Nucleus accumbens (tissue), 56 donors: ENCODE measurements at places on chromosomes 1 and 21.
A peak's percentile ranks its signal among the peaks of the same experiment; 100 is the strongest.

- no peak for DNase-seq
Observed at GRCh38 chr1:8152731-8153702, 126.9 kb upstream of the ERRFI1 start.

DNA sequence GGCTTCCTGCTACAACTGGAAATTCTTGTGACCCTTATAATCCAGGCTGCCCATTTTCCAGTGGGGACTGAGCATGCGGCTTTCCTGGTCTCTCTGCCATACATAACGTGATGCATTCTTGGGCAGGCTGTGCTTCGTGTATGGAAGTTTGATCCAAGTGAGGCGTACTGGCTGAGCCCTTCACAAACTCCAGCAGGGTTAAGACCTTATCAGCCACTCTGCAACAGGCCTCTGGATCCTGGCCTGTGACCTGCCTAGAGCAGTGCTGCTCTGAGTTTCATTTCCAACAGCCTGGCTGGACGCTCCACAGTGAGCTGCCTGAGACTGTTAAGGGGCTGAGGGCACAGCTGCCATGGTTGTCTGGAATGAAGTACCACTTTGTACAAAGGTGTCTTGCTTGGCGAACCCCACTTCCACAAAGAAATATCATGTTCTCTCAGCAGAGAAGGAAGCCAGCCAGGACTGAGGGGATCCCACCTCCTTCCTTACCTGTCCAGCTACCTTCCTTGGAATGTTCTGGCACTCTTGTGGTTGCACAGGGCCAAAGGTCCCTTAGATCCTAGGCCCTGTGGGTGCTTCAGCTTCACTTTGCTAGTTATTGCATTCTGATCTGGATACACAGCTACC lies 28.5 kb upstream of the XPR1 start:
- no peak for DNase-seq

- no peak for DNase-seq
Observed at GRCh38 chr1:44238660-44239059, 25.4 kb downstream of the DMAP1 start.

DNA sequence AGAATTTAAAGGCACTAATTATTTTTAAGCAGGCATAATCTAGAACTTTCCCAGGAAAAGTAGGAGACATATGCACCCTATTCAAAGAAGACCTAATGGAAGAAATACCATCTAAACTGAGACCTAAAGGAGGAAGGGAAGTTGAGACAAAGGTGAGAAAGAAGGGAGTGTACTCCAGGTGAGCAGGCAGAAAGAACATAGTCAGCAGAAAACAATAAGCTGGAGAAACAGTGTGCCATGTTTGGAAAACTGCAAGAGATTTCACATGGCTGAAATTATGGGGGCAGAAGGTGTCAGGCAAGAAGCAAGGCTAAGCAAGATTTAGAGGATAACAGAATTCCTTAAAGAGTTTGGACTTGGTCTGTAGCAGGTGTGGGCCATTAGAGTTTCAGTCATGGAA lies 167.0 kb upstream of the USP25 start:
- no peak for DNase-seq

- DNase-seq: no peak
Observed at GRCh38 chr21:33247599-33247998, 17.9 kb downstream of the IFNAR2 start.

DNA sequence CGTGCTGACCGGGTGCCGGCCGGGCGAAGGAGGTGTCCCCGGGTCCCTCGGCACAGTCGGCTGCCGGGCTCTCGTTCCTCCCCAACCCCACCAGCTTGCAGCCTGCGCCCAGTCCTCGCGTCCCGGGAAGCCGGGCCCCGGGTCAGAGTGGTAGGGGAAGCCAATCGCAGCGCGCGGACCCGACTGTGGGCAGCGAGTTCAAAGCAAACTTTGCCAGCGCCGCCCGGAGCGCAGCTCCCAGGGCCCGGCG lies 328 bp downstream of the MYCL start:
- no peak for DNase-seq

GRCh38 chr1:212414328-212415106 lies at the start of gene PACC1:
TSS of gene PACC1 (minus strand) at chr1:212414886. CDS start at chr1:212414757, 129 bp downstream.
- DNase-seq: peak; percentile 82

- peak; percentile 37 for DNase-seq
Observed at GRCh38 chr1:46394872-46395465, 852 bp downstream of the FAAH start.

DNA sequence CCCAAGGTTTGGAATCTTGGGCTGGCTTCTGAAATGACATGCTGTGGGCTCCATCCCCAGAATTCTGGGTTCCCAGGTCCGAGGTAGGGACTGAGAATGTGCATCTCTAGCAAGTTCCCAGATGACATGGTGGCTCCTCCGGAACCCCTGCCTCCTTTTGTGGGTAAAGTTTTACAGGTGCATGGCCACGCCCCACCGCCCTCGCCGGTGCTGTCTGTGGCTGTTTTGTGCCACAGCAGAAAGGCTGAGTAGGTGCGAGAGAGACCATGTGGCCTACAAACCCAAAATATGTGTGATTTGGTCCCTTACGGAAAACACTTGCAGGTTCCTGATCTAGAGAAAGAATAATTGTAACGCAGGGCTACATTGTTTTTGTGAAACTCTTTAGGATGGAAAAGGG lies 30.9 kb downstream of the SKI start:
- DNase-seq: no peak

GRCh38 chr1:36761113-36761512 lies 273.2 kb downstream of the GRIK3 start:
- no peak for DNase-seq

DNA sequence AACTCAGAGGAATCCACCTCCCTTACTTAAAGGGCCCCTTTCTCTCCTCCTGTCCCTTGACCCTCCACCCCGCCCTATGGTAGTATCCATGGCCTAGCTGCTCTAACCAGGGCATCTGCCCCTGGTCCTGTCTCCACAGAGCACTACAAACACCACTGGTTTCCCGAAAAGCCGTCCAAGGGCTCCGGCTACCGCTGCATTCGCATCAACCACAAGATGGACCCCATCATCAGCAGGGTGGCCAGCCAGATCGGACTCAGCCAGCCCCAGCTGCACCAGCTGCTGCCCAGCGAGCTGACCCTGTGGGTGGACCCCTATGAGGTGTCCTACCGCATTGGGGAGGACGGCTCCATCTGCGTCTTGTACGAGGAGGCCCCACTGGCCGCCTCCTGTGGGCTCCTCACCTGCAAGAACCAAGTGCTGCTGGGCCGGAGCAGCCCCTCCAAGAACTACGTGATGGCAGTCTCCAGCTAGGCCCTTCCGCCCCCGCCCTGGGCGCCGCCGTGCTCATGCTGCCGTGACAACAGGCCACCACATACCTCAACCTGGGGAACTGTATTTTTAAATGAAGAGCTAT lies 1.7 kb downstream of the BTG2 start:
- no peak for DNase-seq

DNA sequence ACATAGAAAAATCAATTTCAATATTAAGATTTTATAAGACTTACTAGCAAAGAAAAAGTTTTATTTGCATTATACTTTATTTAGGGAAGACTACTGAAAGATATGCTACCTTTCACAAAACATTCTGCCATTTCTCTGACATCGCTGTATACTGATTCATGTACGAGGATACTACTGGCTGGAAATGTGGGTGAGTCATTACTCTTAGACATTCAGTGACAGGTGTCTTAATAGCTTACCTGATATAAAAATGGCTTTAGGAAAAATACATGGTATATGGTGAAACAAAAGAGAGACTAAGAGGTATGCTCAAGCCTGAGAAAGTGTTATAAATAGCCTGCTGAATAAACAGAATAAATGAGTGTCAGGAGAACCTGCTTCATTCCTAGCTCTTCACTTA lies 73.0 kb upstream of the EXO1 start:
- no peak for DNase-seq

GRCh38 chr1:244466724-244467123 lies 5.7 kb downstream of the CATSPERE start:
- no peak for DNase-seq

GRCh38 chr1:247833601-247834000 lies 8.1 kb downstream of the OR11L1 start:
- no peak for DNase-seq

DNA sequence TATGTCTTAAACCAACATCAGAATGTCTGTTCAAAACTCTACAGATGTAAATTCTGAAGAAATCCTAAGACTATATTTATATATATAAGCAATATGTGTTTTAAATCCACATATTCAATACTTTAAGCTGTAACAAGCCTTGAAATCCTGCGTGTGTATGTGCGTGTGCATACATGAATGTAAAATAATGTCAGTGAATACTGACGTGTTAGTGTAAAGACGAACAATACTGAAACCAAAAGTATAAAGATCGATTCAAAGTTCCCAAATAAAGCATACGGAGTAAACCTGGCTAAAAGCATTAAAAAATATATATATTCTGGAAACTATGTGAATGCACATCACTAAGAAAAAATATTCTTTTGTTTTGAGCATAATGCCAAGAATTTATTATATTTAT lies 668.6 kb upstream of the NCAM2 start:
- DNase-seq: no peak

GRCh38 chr1:50783286-50783685 lies 176.8 kb downstream of the FAF1 start:
- no peak for DNase-seq

- no peak for DNase-seq
Observed at GRCh38 chr1:156097499-156098178, 15.4 kb upstream of the MEX3A start.

DNA sequence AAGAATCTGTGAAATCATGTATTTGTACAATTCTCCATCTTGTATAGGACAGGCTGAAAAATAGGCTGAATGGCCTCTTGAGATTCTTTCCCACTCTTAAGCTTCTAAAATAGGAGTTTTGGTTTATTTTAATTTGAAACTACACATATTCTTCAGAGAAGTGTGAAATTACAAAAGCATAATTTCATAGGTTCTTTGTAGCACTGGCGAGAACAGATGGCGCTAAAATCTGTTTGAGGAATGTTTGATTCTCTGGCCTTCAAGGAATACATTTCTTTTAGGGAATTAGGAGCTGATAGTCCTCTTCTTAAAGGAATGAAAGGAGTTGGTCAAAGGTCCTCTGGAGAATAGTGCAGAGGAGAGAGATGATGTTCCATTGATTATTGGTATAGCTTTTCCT lies 44.9 kb downstream of the CC2D1B start:
- no peak for DNase-seq

DNA sequence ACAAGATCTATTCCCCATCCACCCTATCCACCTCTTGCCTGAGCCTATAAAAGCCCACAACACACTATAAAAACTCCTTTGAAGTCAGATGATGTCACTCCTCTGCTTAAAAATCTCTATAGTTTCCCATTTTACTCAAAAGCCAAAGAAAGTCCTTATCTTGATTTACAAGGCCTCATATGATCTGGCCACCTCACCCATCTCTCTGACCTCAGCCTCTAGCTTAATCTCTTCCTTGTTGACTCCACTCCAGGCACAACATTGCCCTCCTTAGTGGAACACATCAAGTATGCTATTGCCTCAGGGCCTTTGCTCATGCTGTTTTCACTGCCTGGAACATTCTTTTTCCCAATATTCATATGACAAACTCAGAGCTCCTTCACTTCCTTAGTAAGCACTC lies 33.3 kb downstream of the ZNF281 start:
- DNase-seq: no peak

DNA sequence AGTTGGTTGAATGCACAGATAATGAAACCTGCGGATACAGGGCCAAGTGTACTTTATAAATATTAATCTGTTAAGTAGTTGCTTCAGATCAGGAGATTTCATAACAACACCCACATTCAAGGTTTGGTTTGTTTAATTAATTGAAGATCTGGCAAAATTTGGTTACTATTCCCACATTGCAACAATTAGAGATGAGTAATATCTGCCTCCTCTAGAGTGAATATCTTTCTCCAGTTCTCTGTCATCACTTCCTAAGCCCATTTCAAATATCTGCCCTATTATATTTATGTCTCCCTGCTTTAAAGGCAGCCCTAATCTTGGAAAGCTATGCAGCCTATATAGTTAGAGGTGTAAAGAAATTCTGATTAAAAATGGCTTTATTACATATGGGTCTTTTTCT lies 61.4 kb downstream of the PPP2R5A start:
- DNase-seq: no peak

GRCh38 chr1:39570477-39571177 lies 6.0 kb downstream of the PABPC4 start:
- no peak for DNase-seq

GRCh38 chr1:76038287-76039004 lies 36.1 kb upstream of the ST6GALNAC3 start:
- DNase-seq: no peak

GRCh38 chr1:66681686-66682085 lies 70.6 kb upstream of the DYNLT5 start:
- DNase-seq: no peak

DNA sequence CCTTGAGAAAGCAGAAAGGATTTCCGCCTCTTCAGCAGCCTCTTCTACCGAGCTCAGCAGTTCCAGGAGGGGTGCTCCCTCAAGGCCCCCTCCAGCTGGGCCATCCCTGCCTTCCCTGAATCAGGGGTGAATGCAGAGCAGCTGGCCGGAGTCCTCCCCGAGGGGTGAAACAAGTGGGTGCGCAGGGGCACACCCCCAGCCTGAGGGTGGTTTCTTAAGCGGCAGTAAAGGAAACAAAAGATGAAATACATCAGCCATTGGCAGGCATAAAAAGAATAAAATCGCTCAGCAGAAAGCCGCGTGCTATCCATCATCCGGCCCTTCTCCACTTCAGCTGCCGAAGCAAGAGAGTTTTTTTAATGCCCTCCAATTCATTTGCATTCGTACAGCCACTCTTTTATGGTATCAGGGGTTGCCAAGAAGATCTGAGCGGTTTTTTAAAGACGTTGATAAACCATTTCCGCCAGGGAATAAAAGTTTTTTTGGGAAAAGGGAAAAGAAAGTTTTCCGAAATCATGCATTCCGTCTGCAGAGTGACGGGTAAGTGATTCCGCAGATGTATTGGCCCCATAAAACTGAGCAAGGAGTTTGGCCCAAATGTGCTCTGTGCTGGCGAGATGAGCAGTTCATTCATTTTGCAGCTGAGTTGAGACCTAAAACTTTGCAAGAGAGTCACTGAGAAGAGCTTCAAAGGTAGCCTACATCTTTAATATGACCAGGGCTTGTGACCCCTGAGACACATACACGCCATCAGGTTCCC lies 73.7 kb upstream of the ZC3H12A start:
- DNase-seq: no peak

DNA sequence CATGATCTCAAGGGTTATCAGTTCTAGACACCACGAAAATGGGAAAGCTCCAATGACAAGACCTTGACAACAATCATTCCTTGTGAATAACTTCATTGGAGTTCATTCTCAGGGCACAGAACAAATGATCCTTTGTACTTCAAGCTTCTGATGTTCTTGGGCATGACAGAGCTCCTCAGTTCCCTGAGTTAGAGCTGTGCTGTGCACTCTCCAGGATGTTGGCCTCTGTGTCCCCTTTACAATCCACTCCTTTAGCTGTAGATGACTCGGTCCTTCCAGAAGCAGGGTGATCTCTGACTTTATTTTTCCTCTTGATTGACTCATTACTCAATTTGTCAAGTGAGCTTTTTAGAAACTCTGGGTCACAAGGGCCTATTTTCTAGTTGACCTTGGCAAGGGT lies 3.9 kb upstream of the FAM78B start:
- DNase-seq: no peak
